ENCODE measurements at places on chromosomes 1 and 21.

- DNase-seq, result no peak
Measured at GRCh38 chr1:203083463-203083921, 2.3 kb downstream of the MYOG start.

- no peak for DNase-seq
Measured at GRCh38 chr1:200724064-200724463, 14.6 kb upstream of the CAMSAP2 start.

- DNase-seq, result peak; percentile 34
Measured at GRCh38 chr1:54421101-54421504, 14.9 kb upstream of the SSBP3 start.

DNA sequence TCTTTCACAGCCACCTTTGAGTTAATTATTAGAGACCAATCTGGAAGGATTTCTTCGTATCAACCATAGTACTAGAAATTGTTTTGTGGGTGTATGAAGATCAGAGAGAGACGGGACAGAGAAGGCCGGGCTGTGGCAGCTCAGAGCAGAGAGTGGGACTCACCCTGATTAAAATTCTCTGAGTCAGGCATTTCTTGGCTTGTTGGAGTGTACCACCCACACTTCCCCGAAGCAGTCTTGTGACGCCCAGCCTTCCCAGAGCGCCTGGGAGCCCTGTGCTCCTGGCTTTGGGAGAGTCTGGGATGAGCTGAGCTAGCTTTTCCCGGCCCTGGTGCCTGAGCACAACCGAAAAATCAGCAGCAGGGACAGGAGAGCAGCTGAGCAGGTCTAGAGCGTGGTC, 19.4 kb downstream of the PLEKHM2 start:
- peak; percentile 86 for DNase-seq

DNA sequence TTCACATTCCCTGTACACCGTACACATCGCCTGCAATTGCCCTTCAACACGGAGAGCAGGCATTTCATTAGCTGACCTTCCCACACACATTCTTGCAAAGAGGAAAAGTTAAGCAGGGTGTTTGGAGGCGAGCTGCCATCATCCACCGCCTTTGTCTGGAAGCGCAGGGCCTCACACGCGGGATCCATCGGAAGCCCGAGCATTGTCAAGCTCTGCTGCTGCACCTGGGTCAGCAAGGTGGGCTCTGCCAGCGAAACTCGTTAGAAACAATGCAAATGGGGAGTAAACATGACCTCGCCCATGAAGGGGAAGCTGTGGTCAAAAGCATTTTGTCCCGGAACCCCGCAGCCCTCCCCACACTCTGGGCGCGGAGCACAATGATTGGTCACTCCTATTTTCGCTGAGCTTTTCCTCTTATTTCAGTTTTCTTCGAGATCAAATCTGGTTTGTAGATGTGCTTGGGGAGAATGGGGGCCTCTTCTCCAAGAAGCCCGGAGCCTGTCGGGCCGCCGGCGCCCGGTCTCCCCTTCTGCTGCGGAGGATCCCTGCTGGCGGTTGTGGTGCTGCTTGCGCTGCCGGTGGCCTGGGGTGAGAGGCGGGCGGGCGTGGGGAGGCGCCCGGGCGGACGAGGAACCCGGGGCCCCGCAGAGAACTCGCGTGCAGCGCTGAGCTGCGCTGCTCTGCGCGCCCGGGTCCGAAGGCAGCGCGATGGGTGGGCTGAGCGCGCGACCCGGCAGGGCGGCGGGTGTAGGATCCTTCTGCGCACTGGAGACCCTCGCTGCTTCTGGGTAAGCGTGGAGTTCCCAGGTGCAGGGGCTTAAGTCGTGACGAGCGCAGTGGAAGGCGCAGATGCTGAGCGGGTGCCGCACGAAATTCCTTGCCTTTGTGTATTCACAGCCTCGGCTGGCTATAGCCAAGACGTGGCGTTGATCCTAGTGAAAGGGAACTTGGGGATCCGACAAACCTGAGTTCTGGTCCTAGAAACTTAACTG, at the start of gene CR1:
CR1 (plus strand) TSS at position 357 of the 992 bp plus-strand sequence; CDS start at position 468, 111 bp downstream.
- peak; percentile 1 for DNase-seq

DNA sequence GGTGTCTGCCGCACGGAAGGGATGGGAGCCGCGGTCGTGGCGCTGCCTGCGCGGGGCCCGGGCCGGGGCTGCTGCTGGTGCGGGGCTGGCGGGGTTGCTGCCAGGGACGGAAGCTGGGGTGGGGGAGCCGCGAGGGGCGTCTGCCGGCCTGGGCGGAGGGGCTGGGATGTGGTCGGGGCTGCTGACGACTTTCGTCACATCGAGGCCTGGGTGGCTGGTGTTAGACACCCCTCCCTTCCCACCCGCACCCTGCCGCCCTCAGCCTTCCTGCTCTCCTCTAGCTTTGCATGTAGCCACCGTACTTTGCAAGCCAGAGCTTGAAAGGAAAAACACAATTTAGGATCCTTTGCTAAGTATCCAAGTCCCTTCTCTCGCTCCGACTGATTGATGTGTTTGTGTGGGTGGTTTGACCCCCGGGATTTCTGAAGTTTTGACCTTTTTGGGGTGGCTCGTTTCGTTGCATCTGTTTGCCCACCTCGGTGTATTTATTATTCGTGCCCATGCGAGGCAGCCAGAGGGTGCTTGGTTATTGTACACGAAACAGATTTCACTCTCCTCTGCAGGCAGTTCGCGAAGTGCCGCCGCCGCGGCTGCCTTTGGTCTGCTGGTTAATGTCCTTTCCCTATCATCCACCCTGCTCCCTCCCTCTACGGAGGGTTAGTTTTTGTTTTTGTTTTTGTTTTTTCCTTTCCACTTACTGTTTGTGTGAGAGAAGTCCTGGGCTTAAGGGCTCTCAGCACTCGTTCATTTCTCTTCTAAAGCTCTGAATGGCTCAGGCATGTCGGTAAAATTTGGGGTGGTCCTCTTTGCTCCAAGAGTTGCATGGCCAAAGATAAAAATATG, 868 bp downstream of the C1orf21 start:
- no peak for DNase-seq

GRCh38 chr1:216310776-216311175, 112.5 kb downstream of the USH2A start:
- DNase-seq, result peak; percentile 52

DNA sequence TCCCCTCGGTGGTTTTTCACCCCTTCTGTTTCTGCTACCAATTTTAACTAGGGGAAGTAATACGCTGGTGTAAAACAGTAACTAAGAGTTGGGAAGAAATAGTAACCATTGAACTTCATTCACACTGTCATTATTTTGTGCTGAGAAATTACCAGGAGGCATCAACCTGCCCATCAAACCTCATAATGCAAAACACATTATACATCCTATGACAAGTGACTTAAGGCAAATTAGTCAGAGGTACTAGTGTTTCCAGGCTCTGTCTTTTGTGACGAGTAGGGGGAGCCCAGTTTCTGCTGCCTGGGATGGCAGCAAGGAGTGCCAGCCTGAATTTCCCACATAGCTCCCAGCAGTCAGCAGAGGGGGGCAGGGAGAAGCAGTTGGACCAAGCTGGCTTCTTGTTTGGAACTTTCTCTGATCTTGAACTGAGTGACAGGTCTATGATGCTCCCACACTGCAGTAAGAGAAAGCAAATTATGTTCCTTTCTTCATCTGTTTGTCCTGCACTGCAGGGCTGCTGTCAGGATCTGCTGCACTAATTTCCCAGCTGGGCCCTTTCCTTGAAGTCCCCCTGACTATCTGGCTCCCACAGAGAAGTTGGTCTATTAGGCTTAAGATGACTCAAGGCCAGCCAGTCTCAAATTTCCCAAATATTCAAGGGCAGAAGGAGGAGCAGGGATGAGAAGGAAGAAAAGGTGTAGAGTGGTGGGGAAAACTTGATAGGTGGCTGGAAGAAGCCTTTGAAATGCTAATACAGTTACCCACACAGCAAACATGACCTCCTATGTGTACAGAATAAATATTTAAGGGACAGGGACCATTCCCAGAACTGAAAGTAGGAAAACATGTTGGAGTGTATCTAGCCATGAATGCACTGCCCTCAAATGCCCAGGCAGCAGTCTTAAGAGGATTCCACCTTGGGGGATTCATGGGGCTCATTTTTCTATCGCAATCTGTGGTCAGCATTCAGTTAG, 322.8 kb downstream of the SEC16B start:
- no peak for DNase-seq

DNA sequence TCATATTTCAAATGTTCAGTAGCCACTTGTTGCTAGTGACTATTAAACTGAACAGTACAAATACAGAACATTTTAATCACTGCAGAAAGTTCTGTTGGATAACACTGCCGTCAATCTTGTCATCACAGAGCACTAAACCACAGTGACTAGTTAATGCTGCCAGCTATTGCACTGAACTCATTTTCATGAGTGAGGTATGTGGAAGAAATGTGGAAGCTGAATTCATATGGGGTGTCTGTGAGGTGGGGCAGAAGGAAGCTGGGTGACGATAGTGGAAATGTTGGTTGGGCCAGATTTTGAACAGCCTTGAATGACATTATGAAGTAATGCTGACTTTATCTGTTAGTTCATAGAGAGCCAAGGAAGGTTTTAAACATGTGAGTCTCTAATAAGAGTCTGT, 49.6 kb downstream of the OSBPL9 start:
- DNase-seq, result peak; percentile 94

DNA sequence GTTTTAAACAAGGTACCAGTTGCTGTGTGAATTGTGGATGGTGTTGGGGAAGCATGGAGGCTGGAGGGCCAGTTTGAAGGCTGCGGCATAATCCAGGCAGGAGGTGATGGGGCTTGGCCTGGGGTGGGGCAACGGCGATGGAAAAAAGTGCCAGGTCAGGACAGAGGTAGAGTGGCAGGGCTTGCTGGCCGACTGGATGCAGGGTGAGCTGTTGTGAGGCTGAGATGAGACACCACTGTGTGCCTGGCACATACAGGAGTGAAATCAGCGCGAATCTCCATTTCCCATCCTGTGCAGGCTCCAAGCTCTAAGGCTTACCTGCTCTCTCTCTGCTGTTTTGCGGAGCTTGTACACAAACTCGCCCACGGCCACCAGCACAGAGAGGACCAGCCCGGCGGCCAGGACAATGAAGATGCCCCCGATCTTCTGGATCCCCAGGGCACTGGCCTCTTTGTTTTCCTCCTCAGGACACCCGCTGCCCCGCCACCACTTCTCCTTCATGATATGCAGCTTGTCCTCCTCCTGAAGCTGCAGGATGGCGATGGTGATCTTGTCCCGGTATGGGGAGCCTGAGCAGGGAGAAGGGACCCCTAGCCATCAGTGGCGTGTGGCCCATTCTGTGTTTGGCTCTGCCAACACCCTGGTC, 229.5 kb downstream of the GRIK3 start:
- no peak for DNase-seq

- no peak for DNase-seq
Measured at GRCh38 chr1:154944401-154945159, 8.1 kb upstream of the PMVK start.

DNA sequence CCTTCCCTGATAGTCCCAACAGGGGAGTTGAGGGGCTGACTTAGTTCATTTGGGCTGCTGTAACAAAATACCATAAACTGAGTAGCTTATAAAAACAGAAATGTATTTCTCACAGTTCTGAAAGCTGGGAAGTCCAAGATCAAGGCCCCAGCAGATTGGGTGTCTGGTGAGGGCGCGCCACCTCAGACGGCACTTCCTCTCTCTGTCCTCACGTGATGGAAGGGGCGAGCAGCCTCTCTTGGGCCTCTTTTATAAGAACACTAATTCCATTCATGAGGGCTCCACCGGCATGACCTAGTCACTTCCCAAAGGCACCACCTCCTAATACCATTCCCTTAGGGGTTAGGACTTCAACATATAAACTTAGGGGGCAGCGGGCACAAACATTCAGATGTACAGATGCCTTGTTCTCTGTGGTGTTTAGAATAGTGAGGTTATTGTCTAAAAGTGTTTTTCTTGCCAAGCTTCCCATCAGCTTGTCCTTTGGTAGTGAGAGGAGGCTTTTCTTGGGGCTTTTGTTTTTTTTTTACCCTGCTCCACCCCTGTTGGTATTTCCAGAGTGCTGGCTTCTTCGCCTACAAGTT, 20.3 kb downstream of the NIPAL3 start:
- no peak for DNase-seq

GRCh38 chr1:7490576-7490975, 280.5 kb upstream of the VAMP3 start:
- no peak for DNase-seq

- peak; percentile 20 for DNase-seq
Measured at GRCh38 chr1:165960136-165960535, 132.7 kb downstream of the UCK2 start.

DNA sequence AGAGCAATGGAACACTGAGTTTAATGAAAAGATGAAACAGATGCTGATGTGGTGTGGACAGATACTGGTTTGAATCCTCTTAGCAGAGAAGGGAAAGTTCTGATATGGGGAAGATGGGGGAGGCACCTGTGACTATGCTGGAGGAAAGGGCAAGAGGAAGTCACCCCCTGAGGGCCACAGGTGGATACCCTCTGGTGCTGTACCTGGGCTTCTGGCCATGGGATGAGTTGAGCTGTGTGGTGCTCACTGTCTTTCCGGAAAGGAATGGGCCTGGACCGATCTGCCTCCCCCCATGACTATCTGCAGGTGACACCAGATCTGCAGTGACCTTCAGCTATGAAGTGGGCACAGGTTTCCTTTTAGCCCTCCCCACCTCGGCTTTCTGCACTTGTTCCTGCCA, 52.4 kb downstream of the IER5 start:
- DNase-seq, result no peak

DNA sequence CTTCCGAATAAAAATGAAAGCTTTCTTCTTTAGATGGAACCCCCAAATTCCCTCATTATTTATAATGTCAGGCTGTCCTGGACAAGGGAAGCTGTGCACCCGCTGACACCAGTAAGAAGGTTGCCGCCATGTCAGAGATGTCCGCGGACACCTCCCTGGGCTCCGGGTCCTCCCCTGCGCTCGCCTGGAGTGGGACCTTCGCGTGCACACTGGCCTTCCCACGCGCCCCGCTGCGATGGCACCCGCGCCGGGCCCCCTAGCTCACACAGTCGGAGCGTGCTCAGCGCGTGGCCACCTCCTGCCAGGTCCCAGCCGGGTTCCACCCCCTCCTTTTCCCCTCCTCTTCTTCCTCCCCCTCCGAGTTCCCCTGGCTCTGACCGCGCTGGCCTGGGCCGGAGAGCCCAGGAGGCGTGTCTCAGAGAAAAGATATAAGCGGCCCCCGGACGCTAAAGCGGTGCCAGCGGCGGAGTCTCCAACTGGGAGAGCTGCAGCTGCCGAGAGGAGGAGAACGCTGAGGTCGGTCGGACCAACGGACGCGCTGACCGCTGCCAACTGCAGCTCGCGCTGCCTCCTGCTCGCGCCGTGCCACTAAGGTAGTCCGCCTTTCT, at the start of gene G0S2:
G0S2 (plus strand) TSS at position 456 of the 608 bp plus-strand sequence. CDS start 273 bp downstream, outside the sequence.
- peak; percentile 33 for DNase-seq

- no peak for DNase-seq
Measured at GRCh38 chr1:65229201-65229600, 80.1 kb upstream of the DNAJC6 start.

DNA sequence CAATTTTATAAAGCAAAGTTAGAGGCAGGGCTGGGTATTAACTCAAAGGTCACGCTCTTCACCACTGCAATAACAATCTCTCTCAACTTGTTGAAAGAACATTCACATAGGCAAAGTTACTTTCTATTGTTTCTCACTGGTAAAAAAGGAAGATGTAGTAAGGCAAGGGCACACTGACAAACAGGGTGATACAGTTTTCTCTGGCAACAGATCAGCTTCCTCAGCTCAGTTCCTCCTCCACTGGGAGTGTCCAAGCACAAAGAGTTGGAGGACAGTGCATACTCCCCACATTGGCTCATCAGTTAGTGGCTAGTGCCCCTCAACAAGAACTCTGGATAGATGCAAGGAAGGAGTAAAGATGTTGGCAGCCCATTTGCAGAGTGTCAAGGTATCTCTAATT, 3.7 kb downstream of the PLPPR4 start:
- DNase-seq, result peak; percentile 13

- no peak for DNase-seq
Measured at GRCh38 chr1:205077158-205077933, 6.9 kb downstream of the TMEM81 start.

- DNase-seq, result no peak
Measured at GRCh38 chr1:52631759-52632331, 1.1 kb upstream of the SHISAL2A start.
